ENCODE measurements at places on chromosomes 13 and 19.

- DNase-seq: no peak
Observed at GRCh38 chr13:59997976-59998375, 165.8 kb downstream of the DIAPH3 start.

DNA sequence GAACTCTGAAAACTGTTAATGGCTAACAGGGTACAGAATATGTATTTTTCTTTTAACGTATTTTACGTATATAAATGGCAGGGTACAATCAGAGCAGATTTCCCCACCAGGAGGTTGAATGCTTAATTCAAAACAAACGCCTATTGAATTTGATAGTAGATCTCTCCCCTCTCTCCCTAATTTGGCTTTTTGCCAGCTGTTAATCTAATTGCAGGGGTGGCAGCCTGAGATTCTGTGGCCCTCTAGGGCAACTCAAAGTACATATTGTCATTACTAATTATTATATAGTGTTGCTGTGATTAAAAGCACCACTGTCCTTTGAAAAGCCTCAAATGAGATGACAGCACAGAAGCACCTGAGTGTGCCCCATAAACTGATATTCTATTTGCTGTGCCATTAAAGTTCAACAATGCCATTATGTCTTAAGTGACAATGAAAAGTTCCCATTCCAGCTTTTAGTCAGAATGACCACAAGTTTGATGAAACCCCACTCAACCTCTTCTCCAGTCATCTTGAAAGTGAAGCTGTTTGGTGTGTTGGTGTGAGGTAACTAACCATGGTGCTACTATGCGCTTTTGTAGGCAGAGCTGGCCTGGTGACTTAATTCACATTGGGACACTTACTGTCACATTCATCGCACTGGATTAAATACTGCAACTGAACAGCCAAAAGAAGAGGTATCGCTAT, 351.4 kb downstream of the KCNRG start:
- DNase-seq: no peak

DNA sequence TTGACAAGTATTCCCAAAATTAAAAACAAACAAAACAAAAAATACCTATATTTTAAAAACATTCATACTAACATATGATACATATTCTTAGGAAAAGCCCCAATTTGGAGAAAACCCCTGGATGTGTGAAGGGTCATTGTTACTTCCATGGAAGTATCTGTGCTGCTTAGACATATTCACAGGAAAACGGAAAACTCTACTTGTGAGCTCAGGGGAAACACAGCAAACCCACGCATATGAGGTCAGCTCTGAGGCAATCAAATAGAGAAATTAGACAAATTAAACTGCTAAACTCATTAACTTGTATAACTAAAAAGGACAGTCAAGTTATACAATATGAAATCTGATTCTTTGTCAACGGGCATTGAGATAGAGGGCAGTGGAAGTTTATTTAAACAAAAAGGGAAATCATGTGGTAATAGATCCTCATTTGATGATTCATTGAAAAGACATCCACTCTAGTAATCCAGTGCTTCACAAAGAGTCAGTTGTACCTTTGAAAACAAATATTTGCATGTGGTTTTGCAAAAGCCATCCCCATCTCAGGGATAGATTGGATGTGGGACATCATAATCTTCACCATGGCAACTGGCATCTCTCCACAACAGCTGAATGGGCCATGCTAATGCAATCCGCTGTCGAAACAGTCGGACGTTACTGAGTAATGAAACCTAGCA, 423.4 kb downstream of the ITGBL1 start:
- no peak for DNase-seq

DNA sequence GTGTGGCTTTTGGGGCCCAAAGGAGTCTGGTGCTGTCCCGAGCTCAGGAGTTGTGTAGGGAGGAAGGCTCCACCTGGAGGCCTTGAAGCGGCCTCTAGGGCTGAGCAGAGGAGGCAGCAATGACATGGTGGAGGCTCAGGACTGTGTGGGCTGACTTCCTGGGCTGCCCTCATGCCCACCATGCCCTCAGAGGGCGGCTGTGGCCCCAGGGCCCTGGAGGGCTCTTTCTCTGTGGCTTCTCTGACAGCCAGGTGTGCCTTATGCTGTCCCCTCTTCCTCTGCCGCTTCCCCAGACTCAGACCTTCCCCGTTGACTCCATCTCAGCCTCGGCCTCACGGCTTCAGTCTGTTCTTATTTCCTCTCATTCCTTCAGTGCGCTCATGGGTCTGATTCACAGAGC, 35.5 kb upstream of the ANKRD10 start:
- no peak for DNase-seq

GRCh38 chr19:40815223-40815622, 16.2 kb downstream of the EGLN2 start:
- DNase-seq: peak; percentile 8

GRCh38 chr13:40969169-40969901, 49.8 kb downstream of the ELF1 start:
- DNase-seq: no peak

DNA sequence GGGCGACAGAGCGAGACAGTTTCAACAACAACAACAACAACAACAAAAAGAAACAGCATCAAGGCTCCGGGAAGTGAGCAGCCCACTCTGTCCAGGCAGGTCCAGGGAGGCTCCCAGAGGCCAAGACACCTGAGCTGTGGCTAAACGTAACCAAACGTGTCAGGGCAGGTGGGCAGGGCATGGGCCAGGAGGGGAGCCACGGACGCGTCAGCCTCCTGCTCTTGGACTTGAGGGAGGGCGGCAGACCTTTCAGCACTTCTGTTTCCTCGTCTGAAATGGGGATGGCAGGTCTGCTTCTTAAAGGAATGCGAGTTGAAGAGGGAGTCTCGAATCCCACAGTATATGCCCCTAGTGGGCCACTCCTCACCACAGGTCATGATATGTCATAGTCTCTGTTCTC, 53.8 kb downstream of the MYO9B start:
- DNase-seq: no peak

DNA sequence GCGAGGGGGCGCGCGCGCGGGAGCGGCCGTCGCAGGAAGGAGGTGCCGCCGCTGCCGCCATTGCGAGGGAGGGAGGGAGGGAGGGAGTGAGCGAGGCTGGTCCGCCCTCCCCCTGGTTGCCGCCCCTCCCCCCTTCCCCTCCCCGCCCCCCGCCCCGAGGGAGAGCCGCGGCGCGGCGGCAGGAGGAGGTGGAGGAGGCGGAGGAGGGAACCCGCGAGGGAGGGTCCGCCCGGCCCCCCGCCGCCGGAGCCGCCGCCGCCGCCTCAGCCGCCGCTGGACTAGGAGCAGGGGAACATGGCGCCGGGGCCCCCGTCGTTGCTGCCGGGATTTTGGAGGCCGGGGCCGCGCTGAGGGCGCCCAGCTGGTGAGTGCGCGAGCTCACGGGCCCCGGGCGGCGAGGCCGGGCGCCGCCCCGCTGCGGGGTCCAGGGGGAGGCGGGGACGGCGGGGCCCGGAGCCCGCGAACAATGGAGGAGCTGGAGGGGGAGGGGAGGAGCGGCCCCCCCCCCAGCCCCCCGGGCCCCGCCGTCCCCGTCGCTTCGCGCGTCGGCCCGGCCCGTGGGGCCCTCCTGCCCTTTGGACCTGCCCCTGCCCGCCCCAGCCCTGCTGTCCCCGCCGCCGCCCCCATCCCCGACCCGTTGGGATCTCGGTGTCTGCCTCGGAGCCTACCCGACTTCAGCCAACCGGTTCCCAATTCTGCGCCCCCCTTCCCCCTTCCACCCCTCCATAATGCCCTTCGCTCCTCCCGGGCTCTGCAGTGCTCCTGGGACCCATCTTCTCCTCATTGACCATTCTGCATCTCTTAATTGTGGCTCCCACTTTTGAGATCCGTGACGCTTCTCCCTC, at the start of gene ARHGAP35:
Gene ARHGAP35 (plus strand): TSS at position 152 of the 845 bp plus-strand sequence. CDS start 57,679 bp downstream, outside the sequence.
- peak; percentile 44 for DNase-seq

DNA sequence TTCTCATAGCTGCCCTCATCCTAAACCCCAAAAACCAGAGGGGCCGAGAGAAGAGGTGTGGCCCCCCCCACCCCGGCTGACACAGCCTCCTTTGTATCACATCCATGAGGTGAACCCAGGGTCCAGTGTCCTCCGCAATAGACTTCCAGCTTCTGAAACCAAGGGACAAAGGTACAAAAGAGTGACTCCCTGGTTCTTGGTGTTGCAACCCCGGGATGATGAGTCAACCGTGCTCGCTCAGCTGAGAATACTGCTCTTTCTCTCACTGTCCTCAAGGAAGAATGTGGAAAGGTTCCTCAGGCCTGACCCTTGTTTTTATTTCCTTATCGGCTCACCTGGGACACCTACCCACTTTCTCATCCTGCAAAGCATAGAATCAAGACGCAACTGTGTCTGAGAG, 5.5 kb downstream of the SLC15A1 start:
- DNase-seq: no peak

All from femur (tissue), 1 donor.